ENCODE measurements at places on chromosomes 1 and 21. TPM values are rescaled to one million over a fixed set of nuclear protein-coding genes. Genes with fewer than 3 reads are reported as not detected.

DNA sequence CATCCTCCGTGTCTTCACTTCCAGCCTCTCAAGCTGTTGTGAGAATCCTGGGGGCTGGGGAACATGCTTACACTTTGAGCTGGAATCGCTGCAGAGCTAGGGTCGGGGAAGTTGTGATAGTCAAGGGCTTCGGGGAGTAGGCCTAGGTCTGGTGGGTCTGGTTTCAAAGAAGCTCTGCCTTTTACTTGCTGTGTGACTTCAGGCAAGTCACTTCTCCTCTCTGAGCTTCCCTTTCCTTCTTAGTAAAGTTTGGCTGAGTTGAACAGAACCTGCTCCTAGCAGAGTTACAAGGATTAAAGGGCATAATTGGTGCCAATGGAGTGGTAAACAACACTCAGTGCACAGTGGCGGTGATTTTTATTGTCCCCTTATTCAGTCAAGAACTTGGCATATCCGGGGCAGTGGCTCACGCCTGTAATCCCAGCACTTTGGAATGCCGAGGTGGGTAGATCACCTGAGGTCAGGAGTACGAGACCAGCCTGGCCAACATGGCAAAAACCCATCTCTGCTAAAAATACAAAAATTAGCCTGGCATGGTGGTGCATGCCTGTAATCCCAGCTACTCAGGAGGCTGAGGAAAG lies 25.7 kb downstream of the ARHGEF19 start:
- no peak for DNase-seq

DNA sequence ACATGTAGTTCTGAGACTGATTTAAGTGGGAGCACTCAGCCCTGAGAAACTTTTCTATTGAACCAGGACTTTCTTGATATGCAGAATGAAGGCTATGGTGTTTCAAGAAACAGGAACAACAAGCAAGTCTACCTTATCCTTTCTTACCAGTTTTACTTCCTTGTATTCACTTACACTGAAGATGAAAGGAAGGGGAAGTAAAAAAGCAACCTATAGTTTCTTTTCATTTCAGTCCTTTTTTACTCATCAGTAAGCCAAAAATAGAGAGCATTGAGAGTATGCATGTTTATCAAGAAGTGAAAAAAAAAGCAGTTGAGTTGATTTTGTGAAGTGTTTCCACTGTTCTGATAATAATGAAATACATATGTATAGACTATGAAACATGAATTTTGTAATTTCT lies 1010.3 kb downstream of the AMY1C start:
- DNase-seq = no peak

GRCh38 chr1:109728870-109729269 lies 12.0 kb downstream of the GSTM3 start:
- DNase-seq = no peak

DNA sequence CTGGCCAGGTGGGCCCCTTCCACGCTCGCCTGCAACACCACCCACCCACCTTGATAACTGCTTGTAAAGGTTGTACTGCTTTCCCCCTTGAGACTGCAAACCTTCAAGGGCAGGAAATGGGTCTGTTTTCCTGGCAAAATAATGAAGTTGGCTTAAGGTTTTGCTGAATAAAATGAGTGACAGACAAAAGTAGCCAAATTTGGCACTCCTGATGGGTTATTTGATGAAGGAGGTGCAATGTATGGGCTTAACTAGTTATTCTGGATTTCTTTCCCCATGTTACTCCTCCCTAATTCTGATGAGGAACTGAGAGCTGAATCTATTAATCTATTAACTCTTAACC lies 14.6 kb upstream of the HLCS start:
- DNase-seq = no peak

- no peak for DNase-seq
These were observed 214.7 kb upstream of the EDN2 start for GRCh38 chr1:41698916-41699860.

- DNase-seq = no peak
These were observed 39.7 kb downstream of the UBE2U start for GRCh38 chr1:64242895-64243756.

- DNase-seq = peak; percentile 28
These were observed 70.8 kb upstream of the TENT5C start for GRCh38 chr1:117534995-117535467.

- DNase-seq = no peak
These were observed 295.9 kb downstream of the TPR start for GRCh38 chr1:186079084-186079684.

GRCh38 chr21:37278199-37278598 lies 11.1 kb upstream of the VPS26C start:
- DNase-seq = no peak

- no peak for DNase-seq
These were observed 332.5 kb downstream of the AMY1C start for GRCh38 chr1:104082221-104082620.

DNA sequence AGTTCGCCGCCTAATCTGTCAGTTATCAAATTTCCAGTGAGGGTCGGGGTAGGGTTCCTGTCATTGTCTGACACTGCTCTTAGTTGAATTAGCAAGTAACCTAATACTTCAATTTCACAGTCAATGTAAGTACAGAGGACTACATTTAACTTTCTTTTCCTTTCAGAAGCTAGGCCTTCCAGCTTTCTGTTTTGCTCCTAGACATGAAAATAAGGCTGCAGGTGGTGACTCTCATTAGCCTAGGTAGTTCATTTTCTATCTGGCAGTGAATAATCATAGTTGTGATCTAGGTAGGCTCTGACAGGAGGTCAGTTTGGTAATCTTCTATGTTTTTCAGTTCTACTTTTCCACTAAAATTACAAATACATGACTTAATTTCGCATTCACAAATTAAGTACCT lies 783.1 kb downstream of the MRPL39 start:
- DNase-seq = no peak

- DNase-seq = no peak
These were observed 26.9 kb downstream of the ETS2 start for GRCh38 chr21:38832664-38833063.

DNA sequence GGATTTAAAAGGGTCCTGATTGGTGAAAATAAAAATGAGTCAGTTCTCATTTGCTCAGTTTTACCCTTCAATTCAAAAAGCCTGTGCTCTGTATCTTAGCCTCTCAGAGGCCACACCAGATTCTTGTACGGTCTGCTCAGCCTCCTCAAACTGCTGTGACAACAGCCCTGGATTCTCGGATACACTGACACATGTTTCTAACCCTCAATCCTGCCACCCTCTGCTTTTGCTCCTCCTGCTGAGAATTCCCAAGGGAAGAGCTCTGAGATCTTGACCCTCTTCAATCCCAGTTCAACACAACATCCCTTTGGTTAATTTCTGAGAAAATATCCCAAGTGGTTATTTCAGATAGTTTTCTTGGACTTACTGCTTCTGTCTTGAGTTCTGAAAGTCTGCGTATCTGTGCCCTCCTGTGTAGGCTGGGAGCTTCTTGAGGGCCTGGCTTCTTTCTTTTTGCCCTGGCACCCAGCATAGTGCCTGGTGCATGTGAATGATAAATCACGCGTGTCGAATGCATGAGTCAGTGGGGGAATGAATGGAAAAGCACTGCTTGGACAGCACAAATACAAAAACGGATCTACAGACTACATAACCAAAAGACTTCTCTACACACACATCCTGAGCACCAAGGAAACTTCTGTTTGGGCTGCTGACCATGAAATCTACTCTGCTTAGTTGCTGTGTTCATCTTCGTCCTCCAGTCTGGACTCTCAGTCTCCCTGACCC lies 24.5 kb downstream of the IRF2BP2 start:
- no peak for DNase-seq

DNA sequence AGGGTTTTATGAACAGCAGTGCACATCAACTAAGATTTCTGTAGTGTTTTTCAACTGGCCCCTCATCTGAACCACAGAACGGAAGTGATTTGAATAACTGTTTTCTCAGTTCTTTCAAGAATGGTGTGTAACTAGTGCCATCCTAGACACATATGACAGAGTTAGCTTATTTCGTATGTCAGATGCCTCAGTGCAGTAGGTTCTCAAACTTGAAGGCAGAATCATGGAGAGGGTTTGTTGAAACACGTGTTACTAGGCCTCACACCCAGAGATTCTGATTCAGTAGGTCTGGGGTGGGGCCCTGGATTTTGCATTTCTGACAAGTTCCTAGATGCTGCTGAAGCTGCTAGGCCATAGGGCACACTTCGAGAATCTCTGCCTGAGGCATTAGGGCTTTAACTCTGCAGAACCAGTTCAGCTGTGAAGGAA lies 49.0 kb downstream of the SCCPDH start:
- no peak for DNase-seq

GRCh38 chr1:153277852-153278251 lies 18.4 kb downstream of the LORICRIN start:
- no peak for DNase-seq

GRCh38 chr1:243280571-243281129 lies 24.8 kb downstream of the SDCCAG8 start:
- DNase-seq = no peak

DNA sequence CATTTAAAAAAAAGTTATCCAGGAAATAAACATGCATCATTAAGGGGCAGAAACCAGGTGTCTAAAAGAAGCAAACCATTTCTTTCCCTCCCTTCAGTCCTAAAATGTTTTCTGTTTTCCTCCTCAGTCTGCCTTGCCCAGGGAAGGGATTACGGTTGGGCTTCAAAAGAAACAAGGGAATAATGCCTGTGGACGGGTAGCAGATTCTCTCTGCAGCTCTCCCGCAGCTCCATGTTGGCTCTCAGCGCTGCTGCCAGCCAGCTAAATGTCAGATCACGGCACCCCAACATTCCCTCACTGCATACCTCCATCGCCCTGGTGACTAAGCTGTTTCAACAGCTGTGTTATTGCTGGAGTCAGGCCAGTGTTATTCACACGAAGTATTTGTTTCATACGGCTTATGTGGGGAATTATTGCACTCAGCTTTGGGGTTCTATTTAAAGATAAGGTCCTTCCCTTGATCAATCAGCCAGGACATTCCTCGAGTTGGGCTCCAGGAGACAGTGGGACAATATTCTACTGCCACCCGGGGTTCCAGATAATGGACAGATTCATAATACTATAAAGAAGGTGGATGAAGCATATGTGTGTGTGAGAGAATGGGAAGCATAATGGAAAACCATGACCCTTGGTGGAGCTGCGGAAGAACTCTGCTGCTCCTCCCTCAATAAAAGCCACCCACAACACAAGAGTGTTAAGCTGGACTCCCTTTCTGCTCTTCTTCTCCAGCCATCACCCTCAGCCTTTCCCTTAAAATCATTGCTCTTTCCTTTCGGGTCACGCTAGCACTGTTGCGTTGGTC lies 58.2 kb downstream of the WLS start:
- DNase-seq = peak; percentile 31

DNA sequence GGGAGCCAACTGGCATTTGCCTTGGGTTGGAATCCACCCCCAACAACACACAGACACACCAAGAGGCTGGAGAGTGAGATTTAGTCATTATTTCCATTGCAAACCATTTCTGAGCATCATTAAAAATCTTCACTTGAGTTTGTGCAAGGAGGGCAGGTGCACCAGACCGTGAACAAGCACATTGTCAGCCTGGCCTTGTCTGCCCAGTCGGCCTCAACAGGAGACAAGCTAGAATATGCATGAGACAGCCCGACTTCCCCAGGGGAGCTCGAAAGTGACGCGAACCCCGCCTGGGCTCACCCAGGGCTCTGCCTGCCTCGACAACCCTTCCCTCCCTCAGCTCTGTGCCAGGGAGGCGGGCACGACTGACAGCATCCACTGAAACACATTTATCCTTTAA lies 15.4 kb upstream of the GUCA2B start:
- no peak for DNase-seq

- no peak for DNase-seq
These were observed 39.7 kb downstream of the SLC35A3 start for GRCh38 chr1:100009458-100009857.

DNA sequence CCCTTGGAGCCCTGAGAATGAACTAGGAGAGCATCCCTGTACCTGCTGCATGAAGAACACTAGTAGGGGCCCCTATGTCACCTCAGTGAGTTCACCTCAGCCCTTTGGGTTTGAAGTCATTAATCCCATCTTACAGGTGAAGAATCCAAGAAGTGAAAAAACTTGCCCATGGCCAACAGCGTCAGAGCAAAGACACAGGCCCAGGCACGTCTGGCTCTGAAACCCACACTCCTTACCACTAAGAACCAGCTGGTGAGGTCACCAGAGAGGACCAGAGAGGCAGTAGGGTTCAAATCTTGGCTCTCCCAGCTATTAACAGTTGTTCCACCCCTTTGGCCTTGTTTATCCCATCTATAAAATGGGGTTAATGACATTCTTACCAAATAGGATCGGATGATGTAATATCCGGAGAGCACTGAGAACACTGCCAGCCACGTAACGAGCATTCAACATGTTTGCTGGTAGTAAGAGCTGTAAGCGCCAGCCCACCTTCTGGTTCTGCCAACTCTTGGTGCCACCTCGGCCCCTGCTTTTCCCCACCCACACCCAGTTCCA lies 8.8 kb downstream of the MATN1 start:
- no peak for DNase-seq

GRCh38 chr1:24987875-24988557 lies 57.9 kb upstream of the RUNX3 start:
- no peak for DNase-seq

DNA sequence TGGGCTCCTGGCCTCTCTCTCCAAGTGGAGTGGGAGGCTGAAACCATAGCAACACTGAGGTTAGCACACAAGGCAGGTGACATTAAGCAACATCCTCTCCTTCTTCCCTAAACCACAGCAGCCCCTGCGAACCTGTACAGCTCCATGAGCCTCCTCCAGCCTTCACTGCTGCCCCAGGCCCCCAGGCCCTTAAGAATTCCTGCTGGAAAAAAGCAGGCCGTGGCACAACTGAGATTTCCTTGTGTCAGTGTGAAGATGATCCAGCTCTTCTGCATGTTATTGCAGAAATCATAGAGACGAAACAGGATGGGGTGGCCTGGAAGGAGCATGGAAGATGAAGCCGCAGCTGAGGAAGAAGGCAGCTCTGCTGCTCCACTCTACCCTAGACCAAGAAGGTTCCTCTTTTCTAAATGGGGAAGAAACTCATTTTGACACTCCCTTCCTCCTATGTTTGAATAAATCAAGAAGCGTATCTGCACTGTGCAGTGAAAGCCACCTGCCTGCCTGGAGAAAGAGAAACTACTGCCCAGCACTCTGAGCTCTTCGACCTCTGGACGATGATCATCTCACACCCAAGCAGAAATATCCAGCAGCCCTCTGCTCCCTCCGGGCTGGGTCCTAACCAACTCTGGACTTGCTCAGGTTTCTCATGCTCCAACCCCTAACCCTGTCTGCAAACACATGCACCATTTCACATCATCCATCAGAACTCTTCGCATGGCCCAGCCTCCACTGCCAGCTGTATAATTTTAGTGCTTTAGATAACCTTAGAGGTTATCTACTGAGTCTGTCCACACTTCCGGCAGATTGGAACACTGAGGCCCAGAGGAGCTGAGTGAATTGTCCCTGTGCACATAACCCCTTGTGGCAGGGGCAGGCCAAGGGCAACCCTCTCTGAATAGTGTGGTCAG lies 20.7 kb downstream of the SH3BP5L start:
- no peak for DNase-seq

The CTBS gene
- polyA plus RNA-seq = 23.3 TPM

The SMPDL3B gene
- polyA plus RNA-seq = 15.0 TPM

The ARHGEF16 gene
- polyA plus RNA-seq = 15.2 TPM

The SYT14 gene
- polyA plus RNA-seq = 0.37 TPM

The CDA gene
- 8.7 TPM for polyA plus RNA-seq

The SV2A gene
- polyA plus RNA-seq = 8.4 TPM

The KCNT2 gene
- 9.7 TPM for polyA plus RNA-seq

The LRRC7 gene
- polyA plus RNA-seq = 12.9 TPM

The SHE gene
- polyA plus RNA-seq = 9.8 TPM

The ZNF683 gene
- polyA plus RNA-seq = not detected

The LAD1 gene
- 29.5 TPM for polyA plus RNA-seq

The OR2L8 gene
- not detected for polyA plus RNA-seq

The SPRR5 gene
- polyA plus RNA-seq = not detected

The FRRS1 gene
- polyA plus RNA-seq = 10.6 TPM

The CLCA1 gene
- polyA plus RNA-seq = 0.07 TPM

The CD48 gene
- 1.5 TPM for polyA plus RNA-seq

The TSTD1 gene
- polyA plus RNA-seq = 67.6 TPM

The TBX19 gene
- 2.2 TPM for polyA plus RNA-seq

The AQP10 gene
- 0.22 TPM for polyA plus RNA-seq

All from left renal cortex interstitium (tissue), 4 donors.